Large intestine (tissue), 12 donors: ENCODE measurements at places on chromosomes 4 and X.

DNA sequence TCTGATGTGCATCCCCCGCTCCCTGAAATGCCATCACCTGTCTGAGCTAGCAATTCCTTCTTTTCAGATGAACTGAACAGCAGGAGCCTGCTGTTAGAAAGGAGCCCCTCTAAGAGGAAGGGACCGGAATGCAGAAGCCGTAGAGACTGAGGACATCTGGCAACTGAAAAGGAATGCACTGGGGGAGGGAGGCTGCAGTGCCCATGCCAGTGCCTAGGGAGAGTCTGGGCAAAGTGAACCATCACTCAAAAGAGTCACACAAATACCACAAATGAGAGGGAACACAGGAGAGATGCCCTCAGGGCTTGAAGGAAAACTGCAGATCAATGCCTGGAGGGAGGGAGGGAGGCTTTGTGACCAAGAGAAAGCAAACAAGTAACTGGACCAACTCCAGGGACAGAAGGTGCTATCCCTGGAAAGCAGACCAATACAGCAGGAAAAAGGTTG lies 93.9 kb upstream of the CBR4 start:
- DNase-seq: no peak

- DNase-seq: no peak
Measured at GRCh38 chr4:101232074-101232776, 115.1 kb downstream of the PPP3CA start.

GRCh38 chr4:145785391-145786008 lies 105.6 kb downstream of the C4orf51 start:
- DNase-seq: no peak

- no peak for DNase-seq
Measured at GRCh38 chr4:61239250-61239649, 39.1 kb downstream of the ADGRL3 start.

DNA sequence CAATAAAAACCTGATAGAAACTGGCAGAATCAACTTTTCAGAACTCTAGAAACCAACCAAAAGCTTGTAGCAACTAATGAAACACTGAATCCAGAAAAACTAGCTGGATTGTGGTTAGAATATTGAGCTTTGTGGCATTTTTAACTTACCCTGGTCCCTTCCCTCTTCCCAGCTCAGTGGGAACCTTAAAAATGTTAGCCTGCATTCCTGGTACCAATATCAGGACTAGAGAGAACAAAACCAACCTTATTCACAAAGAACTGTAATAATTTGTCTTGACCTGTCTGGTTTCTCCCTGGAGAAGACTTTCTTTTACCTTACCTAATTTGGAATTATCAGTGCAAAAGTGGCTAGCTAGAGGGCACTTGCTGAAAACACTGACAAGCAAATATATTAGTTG lies 21.2 kb downstream of the SH3D19 start:
- no peak for DNase-seq

- DNase-seq: no peak
Measured at GRCh38 chrX:41302370-41302769, 31.6 kb upstream of the DDX3X start.

GRCh38 chr4:48604041-48604440 lies 114.0 kb downstream of the ZAR1 start:
- DNase-seq: no peak

DNA sequence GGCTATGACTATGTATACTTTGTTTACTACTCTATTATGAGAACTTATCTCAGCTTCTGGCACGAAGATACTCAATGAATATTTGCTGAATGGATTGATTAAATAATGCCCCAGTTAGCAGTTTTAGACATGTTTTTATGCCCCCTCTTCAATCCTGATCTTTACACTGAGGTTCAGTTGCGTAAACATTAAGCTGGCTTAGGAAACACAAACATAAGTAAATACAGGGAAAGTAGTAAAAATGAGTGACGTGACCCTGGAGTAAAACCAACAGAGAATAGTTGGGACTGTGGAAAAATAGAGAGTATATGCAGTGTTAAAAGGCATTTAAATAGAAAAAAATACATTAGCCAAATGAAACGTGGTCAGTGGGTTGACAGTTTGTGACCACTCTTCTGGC lies 387.0 kb upstream of the ACTRT1 start:
- no peak for DNase-seq

GRCh38 chr4:3308691-3309090 lies 15.9 kb downstream of the RGS12 start:
- DNase-seq: no peak

DNA sequence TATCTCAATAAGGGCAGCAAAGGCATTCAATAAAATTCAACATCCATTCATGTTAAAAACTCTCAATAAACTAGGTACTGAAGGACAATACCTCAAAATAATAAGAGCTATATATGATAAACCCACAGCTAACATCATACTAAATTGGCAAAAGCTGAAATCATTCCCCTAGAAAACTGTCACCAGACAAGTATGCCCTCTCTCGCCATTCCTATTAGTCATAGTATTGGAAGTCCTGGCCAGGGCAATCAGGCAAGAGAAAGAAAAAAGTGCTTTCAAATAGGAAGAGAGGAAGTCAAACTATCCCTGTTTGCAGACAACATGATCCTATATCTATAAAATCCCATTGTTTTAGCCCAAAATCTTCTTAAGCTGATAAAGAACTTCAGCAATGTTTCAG lies 116.8 kb downstream of the TENT5D start:
- DNase-seq: no peak

- no peak for DNase-seq
Measured at GRCh38 chr4:159655547-159655946, 552.7 kb downstream of the RAPGEF2 start.

GRCh38 chrX:136347706-136348105 lies 46.9 kb downstream of the ADGRG4 start:
- DNase-seq: no peak

- DNase-seq: no peak
Measured at GRCh38 chrX:72573158-72573511, 492 bp upstream of the HDAC8 start.

GRCh38 chr4:180314972-180315371 lies 1928.2 kb upstream of the TENM3 start:
- no peak for DNase-seq

DNA sequence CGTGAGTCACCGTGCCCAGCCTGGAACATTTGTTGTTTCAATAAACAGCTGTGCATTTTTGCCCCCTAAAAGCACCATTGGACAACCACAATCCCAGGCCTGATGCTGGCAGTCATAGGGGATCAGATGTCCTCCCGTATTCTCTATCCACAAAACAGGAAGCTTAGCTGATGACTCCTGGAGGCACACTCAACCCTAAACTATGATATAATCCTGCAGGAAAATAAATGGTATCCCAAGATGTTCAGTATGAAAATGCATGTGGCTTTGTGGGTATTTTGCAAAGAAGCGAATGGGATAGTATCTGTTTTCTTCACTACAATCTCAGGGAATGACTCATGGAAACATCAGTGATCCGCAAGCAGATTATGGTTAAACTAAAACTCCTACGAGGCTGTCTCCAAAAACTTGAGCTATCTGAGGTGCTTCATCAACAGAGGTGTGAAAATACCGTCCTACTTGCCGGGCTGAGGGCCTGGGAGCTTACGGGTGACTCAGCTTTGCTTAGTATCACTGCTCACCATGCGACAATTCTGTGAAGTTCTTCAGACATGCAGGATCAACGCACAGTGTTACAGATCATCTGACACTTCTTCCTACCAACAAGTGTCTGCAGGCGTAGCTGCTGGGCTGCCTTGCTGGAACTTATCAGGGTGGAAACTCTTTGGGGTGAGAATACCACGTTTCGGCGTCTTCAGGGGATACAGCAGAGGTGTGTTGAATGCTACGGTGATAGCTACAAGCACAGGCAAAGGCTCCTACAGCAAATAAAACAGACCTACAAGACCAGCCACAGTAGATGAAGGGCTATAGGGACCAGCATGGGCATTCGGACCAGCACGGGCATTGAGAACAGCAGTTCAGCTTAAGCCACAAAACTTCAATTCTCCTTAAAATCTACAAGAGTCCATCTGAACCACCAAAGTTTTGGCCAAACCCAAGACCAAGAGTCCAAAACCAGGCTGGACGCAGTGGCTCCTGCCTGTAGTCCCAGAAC lies 148.5 kb downstream of the DHRSX start:
- no peak for DNase-seq

GRCh38 chr4:23934223-23934622 lies 44.4 kb upstream of the PPARGC1A start:
- DNase-seq: no peak
